ENCODE measurements at places on chromosomes 1 and 21. TPM values are rescaled to one million over a fixed set of nuclear protein-coding genes. Genes with fewer than 3 reads are reported as not detected.

Gene LCE3E
- not detected for total RNA-seq

Gene CA6
- total RNA-seq = not detected

Gene ADARB1
- total RNA-seq = 30.4 TPM

Gene RIPPLY3
- total RNA-seq = 0.05 TPM

Gene FAM89A
- 8.7 TPM for total RNA-seq

Gene CAPN2
- 304 TPM for total RNA-seq

Gene AIRE
- not detected for total RNA-seq

Gene PKLR
- not detected for total RNA-seq

Gene KIF26B
- 0.15 TPM for total RNA-seq

Gene MROH7
- not detected for total RNA-seq

Gene FMN2
- not detected for total RNA-seq

Gene AMY2B
- not detected for total RNA-seq

Gene ZMYND12
- 0.34 TPM for total RNA-seq

Gene RAVER2
- total RNA-seq = 16.3 TPM

Gene PALMD
- total RNA-seq = 79.6 TPM

Gene FOXD3
- not detected for total RNA-seq

Gene SFN
- 0.20 TPM for total RNA-seq

Gene ALPL
- 0.05 TPM for total RNA-seq

Gene TMEM81
- 0.60 TPM for total RNA-seq

Gene TFF2
- not detected for total RNA-seq

Gene CFHR5
- total RNA-seq = not detected

Gene ETNK2
- total RNA-seq = 13.1 TPM

Gene ARHGEF19
- total RNA-seq = 4.8 TPM

Gene AHCTF1
- total RNA-seq = 17.7 TPM

Gene OR2T6
- not detected for total RNA-seq

Gene DISC1
- total RNA-seq = 5.5 TPM

Gene RGS2
- total RNA-seq = 8.6 TPM

Gene SAMD13
- 2.9 TPM for total RNA-seq

Gene TAS1R1
- total RNA-seq = 0.10 TPM

Gene MSH4
- total RNA-seq = 0.05 TPM

Gene GOLT1A
- not detected for total RNA-seq

Gene FABP3
- total RNA-seq = 3.9 TPM

Gene PTBP2
- 7.4 TPM for total RNA-seq

Gene WDR64
- not detected for total RNA-seq

Gene CACNA1S
- not detected for total RNA-seq

Gene SUSD4
- total RNA-seq = not detected

Gene TSPEAR
- total RNA-seq = 0.10 TPM

Gene SLC6A17
- total RNA-seq = 2.0 TPM

Gene ZNF697
- 15.3 TPM for total RNA-seq

Gene ATP1A2
- total RNA-seq = not detected

Gene FCAMR
- total RNA-seq = not detected

Gene CTSK
- 4.3 TPM for total RNA-seq

Gene COL24A1
- not detected for total RNA-seq

Data from mammary microvascular endothelial cell (primary cell).